ENCODE measurements at places on chromosomes 3 and 15.

GRCh38 chr3:121844892-121845291, 9.9 kb downstream of the EAF2 start:
- no peaks in the 10 kb centered on the region for H3K4me1 ChIP-seq
- H3K27me3 ChIP-seq = no peaks in the 10 kb centered on the region
- H3K4me3 ChIP-seq = no peak overlapping the region
- peaks cover 3% of the 10 kb centered on the region for H3K36me3 ChIP-seq

DNA sequence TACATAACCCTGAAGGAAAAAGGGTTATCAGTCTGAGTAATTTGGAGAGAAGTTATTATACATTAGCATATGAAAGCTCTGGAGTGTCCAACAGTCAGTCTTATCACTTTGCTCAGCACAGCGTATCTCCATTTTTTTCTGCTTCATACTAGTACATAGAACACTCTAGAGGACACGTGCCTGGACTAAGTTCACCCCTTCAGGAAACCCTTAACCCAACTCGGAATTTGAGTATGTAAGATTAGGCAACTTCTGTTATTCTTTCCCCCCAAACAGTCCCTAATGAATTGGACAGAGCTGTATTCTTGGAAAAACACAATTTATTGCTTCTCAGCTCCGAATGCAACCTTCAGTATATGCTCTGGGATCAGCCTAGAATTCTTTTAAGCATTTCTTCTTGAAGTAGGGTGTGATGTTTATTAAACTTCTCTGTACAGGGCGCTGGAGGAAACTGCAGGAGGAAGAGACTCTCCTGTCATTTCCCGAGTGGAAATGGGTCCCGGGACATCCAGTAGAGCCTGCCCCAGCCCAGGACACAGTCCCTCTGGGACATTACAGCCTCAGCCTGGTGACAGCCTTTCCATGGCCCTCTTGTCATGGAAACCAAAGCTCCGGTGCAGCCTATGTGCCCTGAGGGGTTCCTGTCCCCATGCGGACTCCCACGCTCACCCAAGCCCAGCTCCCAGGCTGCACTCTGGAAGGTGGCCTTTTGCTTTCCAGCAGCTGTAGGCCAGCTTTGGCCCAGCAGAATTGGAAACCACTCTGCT, 37.3 kb upstream of the CMTM8 start:
- peaks cover 1% of the 10 kb centered on the region for H3K4me1 ChIP-seq
- H3K36me3 ChIP-seq = no peaks in the 10 kb centered on the region
- no peak overlapping the region for H3K4me3 ChIP-seq
- no peak overlapping the region for H3K27ac ChIP-seq
- DNase-seq = no peak

GRCh38 chr3:29552051-29552450, 271.2 kb downstream of the RBMS3 start:
- H3K4me3 ChIP-seq = no peak overlapping the region
- H3K36me3 ChIP-seq = no peaks in the 10 kb centered on the region
- no peak for DNase-seq
- peaks cover 8% of the 10 kb centered on the region for H3K4me1 ChIP-seq
- no peak overlapping the region for H3K27ac ChIP-seq
- no peaks in the 10 kb centered on the region for H3K27me3 ChIP-seq

DNA sequence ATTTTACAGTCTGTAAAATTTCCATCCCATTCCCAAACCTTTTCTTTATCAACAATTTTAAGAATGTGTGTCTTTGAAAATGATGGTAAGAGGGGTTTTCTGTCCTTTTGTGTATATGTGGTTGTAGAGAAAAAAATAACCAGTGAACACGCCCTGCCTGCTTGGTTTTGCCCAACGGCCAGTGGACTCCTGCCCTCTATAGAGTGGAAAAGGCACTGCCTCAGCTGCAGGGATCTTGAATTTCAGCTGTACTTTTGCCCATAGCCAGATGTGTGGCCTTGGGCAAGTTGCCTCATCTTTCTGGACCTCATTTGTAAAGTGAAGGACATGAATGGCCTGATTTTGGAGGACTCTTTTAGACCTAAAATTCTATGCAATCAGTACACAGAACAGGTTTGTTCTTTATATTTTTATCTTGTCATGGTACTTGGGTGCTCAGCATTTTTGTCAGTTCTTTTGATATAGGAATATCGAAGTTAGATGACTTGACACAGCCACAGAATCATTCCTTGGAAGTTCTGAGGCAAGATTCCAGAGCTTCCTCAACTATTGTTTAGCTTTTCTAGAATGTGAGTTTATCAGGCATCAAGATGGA, 81.0 kb downstream of the CLDN11 start:
- H3K4me3 ChIP-seq = no peak overlapping the region
- H3K36me3 ChIP-seq = no peaks in the 10 kb centered on the region
- H3K27ac ChIP-seq = no peak overlapping the region
- peaks cover 10% of the 10 kb centered on the region for H3K27me3 ChIP-seq

DNA sequence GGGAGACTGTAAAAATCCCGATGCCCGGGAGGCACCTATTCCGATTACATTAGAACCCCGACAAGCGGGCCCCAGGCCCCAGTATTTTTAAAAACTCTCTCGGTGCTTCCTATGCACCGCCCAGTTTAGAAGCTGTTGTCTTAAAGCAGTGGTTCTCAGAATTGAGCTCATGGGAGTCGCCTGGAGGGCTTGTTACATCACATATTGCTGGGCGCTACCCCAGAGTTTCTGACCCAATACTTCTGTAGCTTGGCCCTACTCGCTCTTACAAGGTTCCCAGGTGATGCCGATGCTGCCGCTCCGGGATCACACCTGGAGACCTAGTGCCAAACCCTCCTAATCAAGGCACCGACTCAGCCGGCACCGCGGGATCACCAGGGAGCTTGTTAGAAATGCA, 35.2 kb downstream of the CPN2 start:
- peaks cover 14% of the 10 kb centered on the region for H3K27me3 ChIP-seq
- DNase-seq = no peak
- H3K4me1 ChIP-seq = peaks cover 35% of the 10 kb centered on the region
- H3K27ac ChIP-seq = no peak overlapping the region

Measured in progenitor cell of endocrine pancreas (in vitro differentiated cells).